ENCODE measurements at places on chromosomes 2 and 18.

DNA sequence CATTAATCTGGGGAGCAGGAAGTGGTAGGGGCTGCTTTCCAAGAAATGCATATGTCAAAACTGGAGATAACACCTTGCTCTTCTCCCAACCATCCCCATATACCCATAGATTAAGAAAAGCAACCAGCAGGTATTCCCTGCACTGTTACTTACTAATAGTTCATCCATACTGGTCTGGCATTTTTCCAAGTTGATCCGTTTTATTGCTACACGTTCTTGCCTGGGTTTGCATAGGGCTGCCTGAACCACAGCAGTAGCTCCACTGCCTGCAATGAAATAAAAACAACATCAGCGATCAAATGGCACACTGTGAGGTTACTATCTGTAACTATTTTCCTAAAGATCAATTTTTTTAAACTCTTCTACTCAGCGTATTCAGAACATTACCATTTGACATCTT is 65.6 kb downstream of the STK39 start:
- DNase-seq = no peak

DNA sequence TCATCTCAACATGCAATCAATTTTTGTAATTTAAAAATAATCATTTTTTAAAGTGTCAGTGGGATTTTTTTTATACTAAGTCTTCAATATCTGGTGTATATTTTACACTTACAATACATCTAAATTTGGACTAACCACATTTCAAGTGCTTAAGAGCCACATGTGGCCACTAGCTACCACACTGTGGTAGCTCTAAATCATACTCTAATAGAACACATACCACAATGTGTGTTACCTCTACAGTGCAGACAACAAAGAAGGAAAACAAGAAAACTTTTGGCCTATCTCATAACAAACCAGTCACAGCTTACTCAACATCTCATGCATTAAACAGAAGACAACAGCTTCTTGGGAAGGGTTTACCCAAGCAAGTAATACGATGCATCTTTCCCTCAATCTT is 24.5 kb downstream of the PIAS2 start:
- DNase-seq = no peak

DNA sequence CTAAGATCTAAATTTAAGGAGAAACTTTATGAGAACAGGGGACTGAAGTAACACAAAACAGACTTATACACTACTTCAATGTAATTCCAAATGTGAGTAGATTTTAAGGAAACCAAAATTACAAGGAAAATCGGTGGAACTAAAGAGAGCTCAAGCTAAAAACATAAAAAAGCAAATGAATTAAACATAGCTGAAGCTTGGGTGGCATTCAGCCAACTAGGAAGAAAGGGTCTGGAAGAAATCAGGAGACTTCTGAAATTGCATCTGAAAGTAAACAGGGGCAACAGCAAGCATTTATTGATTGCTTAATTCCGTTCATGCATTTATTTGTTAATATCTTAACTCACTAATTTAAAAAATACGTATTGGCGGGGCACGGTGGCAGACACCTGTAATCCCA is 727.3 kb upstream of the PKDCC start:
- no peak for DNase-seq

DNA sequence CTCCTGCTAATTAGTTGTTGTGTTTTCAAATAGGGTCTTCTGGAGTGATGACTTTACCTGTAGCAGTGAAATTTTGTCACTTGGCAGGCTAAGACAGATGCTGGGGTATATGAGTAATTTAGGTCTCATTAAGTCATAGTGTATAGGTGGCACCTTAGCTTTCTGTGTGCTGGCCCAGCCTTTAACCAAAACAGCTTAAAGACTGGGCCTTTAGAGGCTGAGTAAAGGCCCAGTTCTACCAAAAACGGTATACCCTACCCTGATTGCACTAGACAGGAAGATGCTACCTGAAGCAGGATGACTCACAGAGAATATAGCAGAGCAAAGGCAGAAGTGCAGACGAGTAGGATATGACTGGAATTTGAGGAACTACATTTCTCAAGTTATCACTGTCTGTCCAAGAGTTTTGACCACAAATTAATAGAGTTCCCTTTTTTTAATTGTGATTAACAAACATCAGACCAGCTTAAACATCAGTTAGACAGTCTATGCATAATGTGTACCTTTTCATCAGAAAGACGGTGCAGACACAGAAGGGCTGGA is 337.9 kb upstream of the SALL3 start:
- no peak for DNase-seq

DNA sequence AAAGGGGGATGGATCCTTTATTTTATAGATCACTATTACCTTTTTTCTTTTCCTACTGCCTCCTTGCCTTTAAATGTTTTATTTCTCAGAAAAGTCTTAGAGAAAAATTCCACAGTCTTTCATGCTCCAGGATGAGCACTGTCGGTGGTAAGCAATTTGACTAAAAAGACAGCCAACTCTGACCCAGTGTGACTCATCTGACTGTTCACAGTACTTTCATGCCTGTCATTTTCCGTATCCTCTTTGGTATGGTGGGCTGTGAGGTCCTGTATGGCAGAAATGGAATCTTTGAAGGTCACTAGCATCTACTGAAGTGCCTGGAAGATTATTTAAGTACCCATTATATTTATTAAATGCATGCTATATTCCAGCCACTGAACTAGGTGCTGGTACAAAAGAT is 2.1 kb upstream of the RFTN2 start:
- DNase-seq = no peak

- DNase-seq = no peak
Measured at GRCh38 chr2:167827352-167828097, 419.9 kb downstream of the STK39 start.

DNA sequence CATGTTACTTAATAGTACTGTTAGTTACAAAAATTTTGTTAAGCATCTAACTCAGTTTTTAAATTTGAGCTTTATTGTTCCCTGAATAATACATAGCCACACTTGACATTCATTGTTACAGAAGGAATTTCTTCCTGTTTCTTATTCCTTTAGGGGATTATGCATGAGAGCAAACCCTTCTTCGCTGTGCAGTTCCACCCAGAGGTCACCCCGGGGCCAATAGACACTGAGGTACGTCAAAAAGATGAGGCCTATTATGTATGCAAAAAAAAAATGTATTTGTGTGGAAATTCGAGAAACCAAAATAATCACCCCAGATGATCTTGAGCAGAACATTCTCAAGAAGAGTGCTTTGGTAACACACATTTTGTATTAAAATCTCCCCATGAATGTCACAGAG is 36.3 kb downstream of the CPS1 start:
- no peak for DNase-seq

GRCh38 chr2:46656640-46657039 is 177.3 kb downstream of the TMEM247 start:
- DNase-seq = no peak

DNA sequence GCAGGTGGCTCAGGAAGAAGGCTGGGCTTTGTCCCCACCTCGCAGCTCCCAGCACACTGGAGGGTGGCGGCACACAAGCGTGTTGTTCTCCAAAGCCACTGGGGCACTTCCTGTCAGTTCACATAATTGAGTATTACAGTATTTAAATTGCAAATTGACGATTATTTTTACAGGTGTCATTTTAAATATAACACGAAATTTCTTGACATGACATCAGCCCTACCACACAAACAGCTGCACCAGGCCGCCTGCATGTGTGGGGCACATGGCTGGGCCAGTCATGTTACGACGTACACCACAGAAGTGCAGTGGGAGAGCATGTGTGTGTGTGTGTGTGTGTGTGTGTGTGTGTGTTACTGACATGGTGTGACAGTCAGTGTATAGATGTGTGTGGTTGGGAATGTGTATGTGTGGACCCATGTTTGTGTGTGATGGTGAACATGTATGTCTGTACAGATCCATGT is 155.6 kb downstream of the TTC32 start:
- DNase-seq = no peak

- DNase-seq = no peak
Measured at GRCh38 chr2:181332044-181332605, 125.1 kb upstream of the ITGA4 start.

GRCh38 chr2:95700519-95700918 is 108.7 kb downstream of the TRIM43 start:
- DNase-seq = no peak

GRCh38 chr2:207528980-207529329 is 807 bp upstream of the CREB1 start:
- peak; percentile 59 for DNase-seq

DNA sequence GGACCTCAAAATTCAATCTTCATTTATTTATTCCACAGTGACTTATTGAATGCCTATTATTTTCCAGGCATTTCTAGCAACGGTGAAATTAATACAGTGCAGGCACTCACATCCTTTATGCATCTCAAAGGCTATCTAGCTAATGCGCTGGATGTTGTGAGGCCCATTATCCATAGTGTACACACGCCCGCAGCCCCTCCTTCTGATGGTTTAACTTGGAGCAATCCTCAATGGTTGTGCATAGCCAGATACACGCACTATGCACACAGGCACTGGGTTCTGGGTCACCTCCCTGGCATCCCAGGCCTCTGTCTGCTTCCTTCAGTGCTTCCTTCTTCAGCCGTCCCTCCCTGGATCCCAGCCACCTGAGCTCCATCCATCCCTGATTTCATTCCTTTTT is 108.5 kb upstream of the BOD1L2 start:
- DNase-seq = no peak

GRCh38 chr2:239116456-239117246 is 268.8 kb downstream of the TWIST2 start:
- DNase-seq = no peak

- no peak for DNase-seq
Measured at GRCh38 chr2:239158641-239159475, 242.0 kb downstream of the HDAC4 start.

DNA sequence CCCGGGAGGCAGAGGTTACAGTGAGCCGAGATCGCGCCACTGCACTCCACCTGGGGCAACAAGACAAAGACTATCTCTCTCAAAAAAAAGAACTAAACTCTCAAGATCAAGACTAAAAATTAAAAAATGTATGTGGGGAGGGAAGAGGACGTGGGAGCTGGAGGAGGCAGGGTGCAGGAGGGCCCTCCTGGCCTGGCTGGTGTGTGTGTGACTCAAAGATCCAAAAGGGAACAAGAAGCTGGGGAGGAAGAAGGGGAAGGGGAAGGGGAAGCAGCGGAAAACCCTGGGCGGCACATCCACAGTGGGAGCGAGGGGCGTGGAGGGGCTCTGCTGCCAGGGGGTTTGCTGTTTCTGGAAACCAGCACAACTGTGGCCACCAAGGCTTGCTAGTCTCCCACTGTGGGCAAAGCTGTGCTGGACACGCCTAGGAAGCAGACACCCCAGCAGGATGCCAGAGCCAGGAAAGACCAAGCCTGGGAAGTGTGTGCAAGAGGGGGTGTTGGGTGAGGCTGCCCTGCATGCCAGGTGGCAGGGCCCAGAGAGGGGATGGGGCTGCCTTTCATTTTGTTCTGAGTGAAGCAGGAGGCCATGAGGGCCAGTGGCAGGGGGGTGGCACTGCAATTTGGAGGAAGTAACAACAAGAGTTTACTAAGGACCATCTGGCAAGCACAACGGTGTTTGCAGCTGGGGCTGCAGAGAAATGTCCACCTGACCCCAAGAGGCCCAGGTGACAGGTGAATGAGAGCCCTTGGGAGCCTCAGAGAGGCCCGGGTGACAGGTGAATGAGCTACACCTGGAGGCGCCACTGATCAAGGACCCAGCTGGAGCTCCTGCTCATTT is 44.5 kb downstream of the ANO7 start:
- DNase-seq = no peak

GRCh38 chr2:176356251-176356650 is 87.0 kb downstream of the MTX2 start:
- DNase-seq = no peak

DNA sequence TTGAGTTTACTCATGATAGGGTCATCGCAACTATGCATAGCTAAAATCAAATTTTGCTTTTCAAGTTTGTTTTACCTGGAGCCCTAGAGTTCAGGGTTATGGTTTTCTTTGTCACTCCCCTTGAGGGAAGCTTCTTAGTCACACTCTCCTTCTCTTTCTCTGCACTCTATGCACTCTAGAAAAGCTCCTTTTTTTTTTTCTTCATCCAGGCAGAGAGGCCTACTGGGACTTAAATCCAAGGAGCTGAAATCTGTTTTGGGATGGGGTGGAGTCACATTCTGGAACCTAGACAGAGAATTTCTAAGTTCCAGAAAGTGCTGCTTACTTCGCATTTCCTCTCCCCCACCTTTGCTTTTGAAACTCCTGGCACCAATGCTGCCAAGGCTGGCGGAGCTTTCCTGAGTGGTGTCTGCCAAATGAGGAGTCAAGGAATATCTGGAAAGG is 19.1 kb upstream of the IL18R1 start:
- no peak for DNase-seq

GRCh38 chr2:160279813-160280465 is 79.9 kb upstream of the ITGB6 start:
- no peak for DNase-seq

- no peak for DNase-seq
Measured at GRCh38 chr2:238046725-238047270, 14.0 kb upstream of the SCLY start.

- no peak for DNase-seq
Measured at GRCh38 chr18:21183670-21184069, 58.4 kb upstream of the GREB1L start.

DNA sequence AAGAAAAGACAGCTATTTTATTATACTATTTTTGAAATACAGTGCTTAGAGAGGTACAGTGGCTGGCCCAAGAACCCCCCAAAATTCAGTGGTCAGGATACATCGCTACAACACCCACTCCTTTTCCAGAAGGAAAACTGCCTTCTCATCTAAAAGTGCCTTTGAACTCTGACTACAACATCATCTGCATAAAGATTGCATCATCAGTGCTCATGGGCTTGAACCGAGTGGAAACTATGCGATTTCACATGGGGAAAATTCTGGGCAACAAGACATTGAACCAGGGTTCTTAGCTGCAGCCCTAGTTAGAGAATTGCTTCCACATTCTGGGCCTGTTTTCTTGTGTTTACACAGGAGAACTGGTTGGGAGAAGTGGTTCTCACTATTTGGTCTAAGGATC is 294.6 kb upstream of the SLC14A2 start:
- DNase-seq = no peak

- no peak for DNase-seq
Measured at GRCh38 chr18:297936-298335, 30.1 kb upstream of the THOC1 start.

DNA sequence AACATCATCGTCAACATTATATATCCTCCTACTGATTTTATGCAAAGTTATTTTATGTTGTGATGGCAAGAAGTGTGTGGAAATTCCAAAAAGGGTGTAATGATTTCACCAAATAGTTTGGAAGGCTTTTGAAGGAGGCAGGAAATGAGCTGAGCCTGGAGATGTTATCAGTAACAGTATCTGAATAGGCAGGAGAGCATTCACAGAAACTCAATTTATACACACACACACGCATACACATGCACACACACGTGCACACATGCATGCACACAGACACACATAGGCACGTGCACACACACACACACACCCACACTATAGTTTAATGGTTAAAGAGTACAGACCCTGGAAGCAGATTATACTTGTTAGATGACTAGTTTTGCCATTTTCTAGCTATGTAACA is 47.3 kb downstream of the ARHGEF4 start:
- DNase-seq = no peak

DNA sequence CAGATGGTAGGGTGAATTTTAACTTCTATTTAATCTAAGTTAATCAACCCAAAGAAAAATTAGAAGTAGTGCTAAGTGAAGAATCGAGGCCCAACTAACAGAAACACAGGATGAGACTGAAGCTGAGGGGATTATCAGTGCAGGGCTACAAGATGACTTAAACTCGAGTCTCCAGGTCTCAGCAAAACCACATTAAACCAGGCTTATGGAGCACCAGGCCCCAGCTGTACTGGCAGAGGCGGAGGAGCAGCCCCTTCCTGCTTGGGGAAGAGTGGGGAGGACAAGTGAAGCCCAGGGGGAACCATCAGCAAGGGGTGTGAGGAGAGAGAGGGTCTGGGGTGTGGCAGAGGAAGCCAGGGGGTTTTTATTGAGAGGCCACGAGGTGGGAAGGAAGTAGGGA is 135.9 kb upstream of the EPAS1 start:
- DNase-seq = no peak

All from activated CD4-positive, alpha-beta T cell treated with anti-CD3 and anti-CD28 coated beads, Interleukin-2, amount 50 U/mL, for 4 hours (primary cell).